ENCODE measurements at places on chromosomes 1 and 21. TPM values are rescaled to one million over a fixed set of nuclear protein-coding genes. Genes with fewer than 3 reads are reported as not detected.

Gene KRTAP20-3
- not detected for total RNA-seq

Gene C1orf141
- not detected for total RNA-seq

Gene RCOR3
- total RNA-seq: 11.9 TPM

Gene CLSTN1
- 81.2 TPM for total RNA-seq

Gene ARHGEF10L
- 9.7 TPM for total RNA-seq

Gene CRYAA
- not detected for total RNA-seq

Gene CYP4X1
- total RNA-seq: 0.32 TPM

Gene TIE1
- total RNA-seq: 2.8 TPM

Gene OXCT2
- total RNA-seq: 0.64 TPM

Gene MAN1A2
- total RNA-seq: 28.8 TPM

Gene AMIGO1
- 0.78 TPM for total RNA-seq

Data from epithelial cell of alveolus of lung (primary cell).